ENCODE measurements at places on chromosomes 1 and 21. TPM values are rescaled to one million over a fixed set of nuclear protein-coding genes. Genes with fewer than 3 reads are reported as not detected.

The AUNIP gene
- 0.22 TPM for polyA plus RNA-seq

The KIF26B gene
- 0.12 TPM for polyA plus RNA-seq

The CNR2 gene
- 0.03 TPM for polyA plus RNA-seq

The MRPL55 gene
- 64.4 TPM for polyA plus RNA-seq

The PUSL1 gene
- 13.5 TPM for polyA plus RNA-seq

The FMO2 gene
- 28.1 TPM for polyA plus RNA-seq

The OPTC gene
- not detected for polyA plus RNA-seq

The C1orf53 gene
- polyA plus RNA-seq = 6.7 TPM

The ALPL gene
- 51.4 TPM for polyA plus RNA-seq

The KRTAP12-2 gene
- polyA plus RNA-seq = not detected

The DNAJC6 gene
- 0.56 TPM for polyA plus RNA-seq
